Fibroblast of skin of back (primary cell): ENCODE measurements at places on chromosomes 7 and 10.

- no peak for DNase-seq
These were observed 3.9 kb upstream of the SPAG6 start for GRCh38 chr10:22341190-22341925.

DNA sequence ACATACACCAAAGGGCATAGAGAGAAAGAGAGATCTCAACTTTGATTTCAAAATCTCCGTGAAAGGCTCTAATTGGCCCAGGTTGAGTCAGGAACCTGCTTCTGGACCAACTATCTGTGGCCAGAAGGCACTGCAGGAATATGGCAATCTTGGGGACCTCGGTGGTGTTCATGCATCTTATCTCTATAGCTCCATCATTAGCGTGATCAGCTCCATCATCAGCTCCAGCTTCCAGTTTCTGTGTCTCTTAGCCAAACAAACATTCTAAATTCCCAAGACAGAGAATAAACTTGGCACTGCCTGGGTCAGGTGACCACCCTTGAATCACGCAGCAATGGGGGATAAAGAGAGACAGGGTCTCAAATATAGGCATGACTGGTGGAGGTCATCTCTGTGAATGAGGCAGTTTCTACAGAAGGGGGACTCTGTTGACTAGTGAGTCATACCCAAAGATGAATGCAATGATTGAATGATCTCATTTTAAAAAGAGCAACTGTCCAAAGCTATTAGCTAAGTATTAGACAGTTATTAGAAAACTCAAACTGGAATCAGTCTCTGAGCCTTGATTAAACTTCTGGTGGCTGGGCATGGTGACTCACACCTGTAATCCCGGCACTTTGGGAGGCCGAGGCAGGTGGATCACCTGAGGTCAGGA is 5.4 kb upstream of the NRF1 start:
- DNase-seq: no peak

GRCh38 chr10:51888263-51888662 is 188.9 kb upstream of the CSTF2T start:
- DNase-seq: no peak

DNA sequence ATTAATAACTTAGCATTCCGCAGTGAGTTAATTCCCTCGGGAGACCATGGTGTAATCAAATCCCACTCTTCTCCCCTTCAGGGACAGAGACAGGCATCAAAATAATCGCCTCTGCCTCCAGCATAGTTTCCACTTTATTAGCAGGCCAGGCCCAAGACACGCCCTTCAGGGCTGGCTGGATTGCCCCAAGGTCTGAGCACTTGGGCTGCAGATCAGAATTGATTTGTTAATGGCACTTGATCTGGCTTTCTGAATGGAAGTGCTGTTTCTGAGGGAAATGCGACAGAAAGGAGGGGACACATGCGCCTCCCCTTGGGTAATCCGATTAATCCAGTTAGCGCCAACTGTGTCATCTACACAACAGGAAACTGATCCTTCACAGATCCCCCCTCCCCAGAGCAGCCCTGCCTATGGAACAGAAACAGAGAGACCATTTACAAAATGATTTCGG is 15.6 kb downstream of the CHAT start:
- DNase-seq: no peak

DNA sequence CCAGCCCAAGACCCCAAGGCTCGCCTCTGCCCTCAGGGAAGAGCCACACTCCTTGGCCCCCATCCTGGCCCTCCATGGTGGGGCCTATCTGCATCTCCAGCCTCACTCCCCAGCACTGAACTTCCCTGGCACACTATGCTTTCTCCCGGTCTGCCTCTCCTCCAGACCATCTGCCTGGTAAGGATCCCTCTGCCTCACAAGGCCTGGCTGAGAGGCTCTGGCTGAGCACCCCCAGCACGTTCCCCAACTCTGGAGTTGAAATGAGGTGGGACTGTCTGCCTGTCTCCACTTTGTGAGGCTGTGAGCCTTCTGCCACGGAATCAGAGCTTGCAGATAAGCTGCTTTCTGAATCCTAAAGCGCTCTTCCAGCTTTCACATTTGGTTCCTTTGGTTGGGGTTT is 220.7 kb downstream of the TNS3 start:
- DNase-seq: no peak

DNA sequence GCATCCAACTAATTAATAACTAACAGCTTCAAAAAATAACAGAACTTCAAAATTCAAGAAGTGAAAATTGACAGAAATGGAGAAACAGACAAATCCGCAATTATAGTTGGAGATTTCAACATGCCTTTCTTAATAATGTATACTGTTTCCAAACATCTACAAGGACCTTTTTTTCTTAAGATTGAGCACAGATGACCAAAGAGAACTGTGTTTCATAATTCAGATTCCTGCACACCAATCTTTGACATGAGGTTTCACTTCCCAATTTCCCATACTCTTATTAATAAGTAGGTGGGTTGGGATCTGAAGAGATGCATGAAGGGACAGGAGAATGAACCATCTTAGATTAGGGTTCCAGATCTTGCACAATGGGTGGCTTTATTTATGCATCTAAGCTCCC is 24.9 kb upstream of the GIMAP7 start:
- DNase-seq: no peak

GRCh38 chr7:99955247-99955646 is 20.6 kb downstream of the AZGP1 start:
- DNase-seq: no peak

DNA sequence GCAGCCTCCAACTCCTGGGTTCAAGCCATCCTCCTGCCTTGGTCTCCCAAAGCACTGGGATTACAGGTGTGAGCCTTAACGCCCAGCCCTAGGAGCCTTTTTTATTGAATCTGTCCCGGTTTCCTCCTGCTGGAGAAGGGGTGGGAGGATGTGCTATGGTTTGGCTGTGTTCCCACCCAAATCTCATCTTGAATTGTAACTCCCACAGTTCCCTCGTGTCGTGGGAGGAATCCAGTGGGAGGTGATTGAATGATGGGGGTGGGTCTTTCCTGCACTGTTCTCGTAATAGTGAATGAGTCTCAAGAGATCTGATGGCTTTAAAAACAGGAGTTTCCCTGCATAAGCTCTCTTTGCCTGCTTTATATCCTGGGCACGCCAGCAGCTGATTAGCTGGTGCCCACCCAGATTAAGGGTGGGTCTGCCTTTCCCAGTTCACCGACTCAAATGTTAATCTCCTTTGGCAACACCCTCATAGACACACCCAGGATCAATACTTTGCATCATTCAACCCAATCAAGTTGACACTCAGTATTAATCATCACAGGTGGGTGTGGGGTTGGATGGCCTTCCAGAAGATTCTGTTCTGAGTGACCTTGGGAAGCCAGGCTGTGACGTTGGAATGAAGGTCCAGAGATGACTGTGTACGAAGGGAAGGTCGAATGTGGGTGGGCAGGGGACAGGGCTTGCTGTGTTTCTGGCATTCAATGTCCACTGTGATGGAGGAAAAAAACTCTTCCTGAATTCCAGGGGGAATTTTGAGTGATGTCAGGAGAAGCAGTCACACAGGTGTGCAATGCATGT is 33.8 kb upstream of the CUX1 start:
- no peak for DNase-seq

DNA sequence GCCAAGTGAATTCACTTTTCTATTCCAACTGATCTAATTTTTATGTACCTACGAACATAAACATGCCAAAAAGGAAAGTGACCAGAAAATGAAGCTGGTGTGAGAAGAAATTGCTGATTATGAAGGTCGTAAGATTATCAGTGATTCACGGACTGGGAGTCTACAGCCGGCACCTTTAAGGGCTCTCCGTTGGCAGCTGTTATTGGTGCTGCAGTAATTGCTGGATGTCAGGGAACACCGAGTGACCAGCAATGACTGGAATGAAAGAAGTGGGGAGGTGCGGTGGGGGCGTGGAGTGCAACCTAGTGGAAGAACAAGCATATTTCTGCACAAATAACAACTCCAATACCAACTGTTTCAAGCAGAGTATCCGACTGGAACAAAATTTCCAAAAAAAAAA is 109.8 kb upstream of the TARP start:
- DNase-seq: no peak

DNA sequence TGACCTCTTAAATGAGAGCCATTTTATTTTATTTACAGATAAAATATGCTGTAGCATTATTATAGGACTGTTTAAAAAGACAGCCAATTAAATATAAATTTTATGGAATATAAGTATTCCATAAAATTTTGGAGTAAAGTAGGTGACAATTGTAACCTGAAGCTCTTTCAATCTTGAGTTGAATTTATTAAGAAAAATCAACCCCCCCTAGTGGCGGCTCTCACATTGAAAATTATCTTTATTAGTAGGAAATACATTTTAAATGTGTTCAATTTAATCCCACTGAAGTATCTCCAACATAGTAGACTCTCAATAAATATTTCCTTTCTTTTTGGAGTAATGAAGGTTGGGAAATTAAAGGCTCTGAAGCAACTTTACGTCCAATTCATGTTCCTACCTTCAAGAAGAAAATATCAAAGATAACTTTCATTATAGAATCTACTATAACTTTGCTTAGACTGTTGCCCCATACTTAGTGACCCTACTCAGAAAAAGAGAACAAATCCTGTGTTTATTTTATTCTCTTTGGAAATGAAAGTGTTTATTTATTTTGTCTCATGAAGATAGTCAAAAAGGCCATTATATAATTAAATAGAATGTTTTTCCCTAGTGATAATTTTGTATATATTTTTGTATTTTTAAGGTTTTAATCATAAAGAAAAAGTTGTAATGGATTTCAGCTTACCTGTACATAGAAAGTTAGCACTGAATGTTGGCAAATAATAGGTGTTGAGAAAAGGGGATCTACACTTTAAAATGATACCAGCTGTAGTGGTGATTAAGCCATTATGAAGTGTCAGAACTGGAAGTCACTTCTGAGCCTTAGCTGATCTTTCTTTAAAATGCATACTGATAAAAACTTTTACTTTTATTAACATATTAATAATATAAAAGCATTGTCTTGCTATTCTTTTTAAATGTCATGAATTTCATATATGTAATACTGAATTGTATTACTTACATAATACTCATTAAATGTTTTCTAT is 3.3 kb downstream of the AHR start:
- peak; percentile 48 for DNase-seq

DNA sequence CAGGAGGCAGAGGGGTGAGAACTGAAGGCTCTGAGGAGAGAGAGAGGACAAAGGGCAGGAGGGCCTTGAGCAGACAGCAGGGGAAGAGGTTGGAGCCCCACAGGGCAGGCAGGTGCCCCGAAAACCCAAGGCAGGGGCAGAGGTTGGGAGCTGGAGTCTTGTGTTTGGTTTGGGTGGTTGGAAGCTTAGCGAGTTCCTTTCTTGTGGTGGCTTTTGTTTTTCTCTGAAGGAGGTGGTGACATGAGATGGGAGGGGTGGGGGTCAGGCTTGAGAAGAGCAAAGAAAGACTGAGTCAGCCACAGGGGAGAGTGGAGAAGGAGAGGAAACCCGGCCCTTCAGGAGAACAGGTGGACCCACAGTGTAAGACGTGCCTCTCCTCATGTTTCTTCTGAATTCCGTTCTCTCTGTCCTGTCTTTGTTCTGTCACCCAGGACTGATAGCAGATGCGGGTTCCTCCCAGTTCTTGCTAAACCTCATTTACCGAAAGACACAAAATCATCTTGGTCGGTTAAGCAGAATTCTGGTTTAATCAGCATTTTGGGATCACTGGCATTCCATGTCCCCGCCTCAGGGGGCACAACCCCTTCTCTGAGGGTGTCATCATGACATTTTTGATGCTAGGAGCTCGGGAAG is 95.3 kb downstream of the INSYN2A start:
- DNase-seq: no peak

DNA sequence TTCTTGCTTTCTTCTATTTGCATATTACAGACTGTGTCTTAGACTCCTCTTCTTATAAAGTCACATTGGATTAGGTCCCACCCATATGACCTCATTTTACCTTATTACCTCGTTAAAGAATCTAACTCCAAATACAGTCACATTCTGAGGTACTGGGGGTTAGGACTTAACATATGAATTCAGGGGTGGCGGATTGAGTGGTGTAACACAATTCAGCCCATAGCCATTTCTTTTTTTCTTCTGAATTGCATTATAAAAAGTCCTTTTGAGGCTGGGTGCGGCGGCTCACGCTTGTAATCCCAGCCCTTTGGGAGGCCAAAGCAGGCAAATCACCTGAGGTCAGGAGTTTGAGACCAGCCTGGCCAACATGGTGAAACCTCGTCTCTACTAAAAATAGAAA is 6.8 kb upstream of the HERC4 start:
- no peak for DNase-seq

DNA sequence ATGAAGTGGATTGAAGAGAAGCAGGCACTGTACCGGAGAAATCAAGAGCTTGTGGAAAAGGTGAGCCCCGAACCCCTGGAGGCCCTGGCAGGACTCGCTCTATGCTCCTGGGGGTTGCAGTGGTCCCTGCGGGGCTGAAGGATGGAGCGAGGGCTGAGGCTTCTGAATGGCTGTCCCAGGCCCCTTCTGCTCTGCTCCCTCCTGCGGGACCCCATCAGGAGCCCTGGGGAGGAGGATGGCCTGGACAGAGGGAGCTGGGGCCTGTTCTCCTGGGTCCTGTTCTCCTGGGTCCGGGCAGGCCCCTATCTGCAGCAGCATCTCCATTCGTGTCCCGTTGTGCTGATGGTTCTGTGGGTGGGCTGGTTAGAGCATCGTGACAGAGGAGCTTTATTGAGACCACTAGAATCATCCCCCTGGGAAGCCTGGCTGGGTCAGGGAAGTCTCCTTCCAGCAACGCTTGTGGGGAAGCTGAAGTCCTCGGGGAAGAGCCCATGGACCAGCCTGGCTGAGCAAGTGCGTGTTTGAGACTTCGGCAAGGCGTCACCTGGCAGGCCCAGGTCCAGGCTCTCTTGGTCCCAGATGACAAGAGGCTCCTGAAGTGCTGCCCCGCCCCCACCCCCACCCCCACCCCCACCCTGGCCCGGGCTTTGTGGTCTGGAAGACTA is 41.1 kb upstream of the DPYSL4 start:
- DNase-seq: no peak

DNA sequence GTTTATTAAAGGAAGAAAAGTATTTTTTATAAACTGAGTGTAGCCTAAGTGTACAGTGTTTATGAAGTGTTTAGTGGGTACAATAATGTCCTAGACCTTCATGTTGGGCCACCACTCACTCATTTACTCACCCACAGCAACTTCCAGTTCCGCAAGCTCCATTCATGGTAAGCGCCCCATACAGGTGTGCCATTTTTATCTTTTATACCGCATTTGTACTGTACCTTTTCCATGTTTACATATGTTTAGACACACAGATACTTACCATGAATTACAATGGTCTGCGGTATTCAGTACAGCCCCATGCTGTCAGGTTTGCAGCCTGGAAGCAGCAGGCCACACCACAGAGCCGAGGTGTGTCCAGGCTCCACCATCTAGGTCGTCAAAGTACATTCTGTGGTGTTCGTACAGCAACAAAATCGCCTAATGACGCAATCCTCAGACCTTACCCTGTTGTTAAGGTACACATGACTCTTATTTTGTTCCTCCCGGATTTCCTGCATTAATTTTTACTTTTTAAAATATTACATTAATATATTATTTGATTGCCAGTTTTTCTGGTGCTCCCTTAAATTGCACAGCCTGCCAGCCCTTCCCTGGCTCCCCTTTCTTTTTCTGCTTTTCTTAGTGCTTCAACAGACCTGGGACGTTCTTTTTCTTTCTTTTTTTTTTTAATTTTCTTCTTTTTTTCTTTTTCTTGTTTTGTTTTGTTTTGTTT is 881 bp upstream of the SSBP1 start:
- DNase-seq: no peak
